ENCODE measurements at places on chromosomes 2 and 18.

DNA sequence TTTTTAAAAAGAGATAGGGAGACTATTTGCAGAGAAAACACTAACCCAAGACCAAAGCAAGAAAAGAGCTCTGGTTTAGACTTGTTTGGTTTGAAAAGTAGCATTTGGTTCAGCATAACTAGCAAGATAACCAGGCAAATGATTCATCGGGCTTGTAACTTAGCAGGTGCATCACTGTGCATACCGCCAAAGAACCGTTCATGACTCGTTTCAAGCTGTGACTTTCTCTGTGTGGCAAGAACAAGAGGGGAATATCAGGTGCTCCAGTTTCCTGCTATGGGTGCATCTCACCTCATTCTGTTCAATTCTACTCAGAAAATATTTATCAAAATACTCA is 244.9 kb downstream of the ETAA1 start:
- DNase-seq: no peak

DNA sequence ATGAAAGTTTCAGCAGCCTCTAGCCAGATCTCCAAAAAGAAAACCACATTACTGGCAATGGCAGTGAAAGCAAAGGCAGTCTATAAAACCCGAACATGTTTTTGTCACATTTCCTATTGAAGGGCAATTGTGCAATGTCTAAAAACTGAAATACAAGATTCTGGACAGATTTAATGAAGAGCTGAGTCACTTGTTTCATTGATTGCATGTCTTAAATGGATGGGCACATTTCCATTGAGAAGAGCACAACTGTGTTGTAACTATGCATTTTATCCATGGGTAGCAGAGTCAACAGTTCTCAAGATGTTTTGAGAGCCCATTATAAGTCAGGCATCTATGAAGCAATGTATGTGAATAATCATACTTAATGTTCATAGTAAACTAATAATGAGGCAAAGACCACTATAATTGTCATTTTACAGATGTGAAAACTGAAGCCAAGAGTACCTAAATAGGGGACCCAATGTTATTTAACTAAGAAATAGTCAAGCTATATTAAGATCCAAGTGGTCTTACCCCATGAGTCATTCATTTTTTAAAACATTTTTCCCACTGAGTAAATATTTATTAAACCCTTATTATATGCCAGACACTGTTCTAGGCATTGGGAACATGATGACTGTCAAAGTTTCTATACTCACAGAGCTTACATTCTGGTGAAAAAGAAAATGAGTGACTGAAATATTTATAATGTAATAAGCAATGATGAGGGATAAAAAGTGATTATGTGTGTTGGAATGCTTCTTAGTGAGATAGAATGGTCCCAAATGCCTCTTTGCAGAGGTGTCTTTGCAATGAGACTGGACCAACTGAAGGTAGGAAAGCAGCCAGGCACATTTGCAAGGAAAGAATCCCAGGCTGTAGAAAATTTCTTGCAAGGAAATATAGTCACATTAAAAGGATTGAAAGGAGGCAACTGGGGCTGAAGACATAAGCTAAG is 818.9 kb upstream of the ACVR2A start:
- DNase-seq: no peak

- DNase-seq: no peak
Measured at GRCh38 chr18:11114653-11115052, 34.7 kb downstream of the PIEZO2 start.

DNA sequence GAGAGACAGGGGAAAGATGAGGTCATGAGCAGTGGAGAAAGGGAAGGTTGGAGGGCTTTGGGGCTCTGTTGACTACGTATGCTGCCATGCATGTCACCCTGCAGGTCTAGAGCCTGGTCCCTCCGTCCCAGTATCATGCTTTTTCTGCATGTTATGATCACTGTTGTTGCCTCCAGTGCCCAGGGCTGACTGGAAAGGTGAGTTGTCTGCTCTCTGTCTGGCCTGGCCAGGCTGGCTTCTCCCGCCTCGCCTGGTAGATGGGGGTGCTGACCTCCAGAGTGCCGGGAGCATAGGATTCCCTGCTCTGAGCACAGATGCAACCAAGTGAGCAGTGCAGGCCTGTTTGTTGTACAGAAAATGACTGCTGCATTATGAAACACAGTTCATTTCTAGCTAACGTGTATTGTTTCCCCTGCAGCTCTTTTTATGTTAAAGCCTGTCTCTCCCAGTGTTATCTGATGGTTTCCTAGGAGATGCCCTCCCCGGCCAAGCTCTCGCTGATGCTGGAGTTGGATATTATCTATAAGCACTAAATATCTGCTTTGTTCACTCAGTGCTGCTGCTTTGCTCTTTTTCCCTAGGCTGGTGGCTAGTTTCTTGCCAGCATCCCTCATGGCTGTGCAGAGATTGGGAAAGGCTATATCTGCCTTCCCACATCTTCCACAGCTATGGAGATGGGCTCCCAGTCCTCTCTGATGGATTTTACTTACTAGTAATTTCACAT is 158.2 kb downstream of the TDRD15 start:
- DNase-seq: no peak

GRCh38 chr2:73084971-73085370 is 13.5 kb upstream of the SFXN5 start:
- DNase-seq: no peak
